Glutamatergic neuron (in vitro differentiated cells): ENCODE measurements at places on chromosomes 6 and 20. TPM values are rescaled to one million over a fixed set of nuclear protein-coding genes. Genes with fewer than 3 reads are reported as not detected.

MUC22 gene
- not detected for total RNA-seq

PRSS35 gene
- total RNA-seq = 26.6 TPM

GRCh38 chr6:34233867-34234266 lies 2.8 kb upstream of the HMGA1 start:
- DNase-seq = no peak

GRCh38 chr20:6489361-6490171 lies 277.9 kb upstream of the BMP2 start:
- DNase-seq = no peak

GRCh38 chr20:11907621-11908020 lies 10.1 kb upstream of the BTBD3 start:
- no peak for DNase-seq

GRCh38 chr20:9989066-9989724 lies 45.6 kb upstream of the ANKEF1 start:
- no peak for DNase-seq
